Mesenteric fat pad (tissue), 1 donor: ENCODE measurements at places on chromosomes 11 and 22.

DNA sequence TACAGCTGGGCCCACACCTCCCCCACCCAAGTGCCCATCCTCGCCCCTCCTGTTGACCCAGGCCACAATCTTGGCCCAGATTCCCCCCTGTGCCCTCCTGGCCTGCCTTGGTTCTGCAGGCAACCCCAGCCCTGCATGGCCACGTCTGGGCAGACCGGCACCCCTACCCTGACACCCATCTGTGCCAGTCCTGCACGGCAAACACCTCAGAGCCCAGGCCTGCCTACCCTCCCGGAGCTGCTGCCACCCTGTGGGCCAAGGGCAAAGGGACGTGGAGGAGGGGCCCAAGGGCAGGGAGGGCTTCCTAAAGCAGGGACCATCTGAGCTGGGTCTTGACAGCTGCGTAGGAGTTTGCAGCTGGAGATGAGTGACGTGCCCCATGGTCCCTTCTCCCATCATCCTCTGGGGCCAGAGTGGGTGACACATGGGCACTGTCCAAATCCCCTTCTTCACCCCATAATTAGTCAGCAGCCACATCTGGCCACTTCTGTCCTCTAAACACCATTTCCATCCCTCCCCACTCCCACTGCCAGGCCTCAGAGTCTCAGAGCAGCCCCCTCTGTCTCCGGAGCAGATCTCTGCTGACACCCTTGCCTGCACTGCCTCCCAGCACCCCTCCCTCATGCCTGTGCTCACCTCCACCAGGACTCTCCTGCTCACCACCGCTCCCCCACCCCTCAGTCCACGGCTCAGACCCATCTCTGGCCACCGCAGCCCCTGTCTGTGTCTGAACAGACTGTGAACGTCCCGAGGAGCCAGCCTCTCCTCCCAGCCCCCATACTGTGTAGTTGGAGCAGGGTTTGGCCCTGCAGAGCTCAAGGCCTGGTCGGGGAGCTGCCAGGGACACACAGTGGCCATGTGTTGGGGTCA lies 35.6 kb upstream of the PPARA start:
- no peak for DNase-seq

GRCh38 chr22:37674951-37675929 lies at the start of gene LGALS1:
TSS of gene LGALS1 (plus strand) at chr22:37675636. CDS start at chr22:37675703, 67 bp downstream.
- DNase-seq: peak; percentile 96

GRCh38 chr11:128680906-128681305 lies 13.0 kb upstream of the FLI1 start:
- DNase-seq: no peak

DNA sequence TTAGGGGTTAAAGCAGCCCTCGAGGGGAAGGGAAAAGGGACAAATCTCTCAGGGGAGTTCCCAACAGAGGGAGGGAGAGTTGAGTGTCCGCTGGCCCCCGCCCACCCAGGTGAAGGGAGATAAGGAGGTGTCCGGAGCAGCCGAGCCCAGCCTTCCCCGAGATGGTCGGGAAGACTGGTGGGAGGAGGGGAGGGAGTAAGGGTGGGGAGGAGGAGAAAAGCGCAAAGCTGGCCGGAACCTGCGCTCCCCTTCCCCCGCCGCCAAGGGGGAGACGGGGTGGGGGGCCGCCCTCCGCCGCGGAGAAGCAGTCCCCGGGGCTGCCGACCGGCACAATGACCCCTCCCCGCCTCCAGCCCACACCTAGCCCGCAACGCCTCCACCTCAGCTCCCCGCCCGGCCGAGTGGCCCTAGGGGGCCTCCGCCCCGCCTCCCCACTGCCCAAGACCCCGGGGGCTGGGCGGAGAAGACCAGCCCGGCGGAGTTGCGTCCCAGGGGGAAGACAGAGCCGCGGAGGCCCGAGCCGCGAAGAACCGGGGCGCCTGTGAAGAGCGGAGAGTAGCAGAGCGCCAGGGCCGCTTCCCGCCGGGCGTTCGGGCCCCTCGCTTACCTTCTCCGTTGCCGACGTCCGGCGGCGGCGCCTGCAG lies 479 bp downstream of the RSF1 start:
- DNase-seq: no peak

- no peak for DNase-seq
These were observed 9.5 kb downstream of the HOATZ start for GRCh38 chr11:111524056-111524455.

- no peak for DNase-seq
These were observed 9.7 kb upstream of the SOX10 start for GRCh38 chr22:37994049-37994448.

DNA sequence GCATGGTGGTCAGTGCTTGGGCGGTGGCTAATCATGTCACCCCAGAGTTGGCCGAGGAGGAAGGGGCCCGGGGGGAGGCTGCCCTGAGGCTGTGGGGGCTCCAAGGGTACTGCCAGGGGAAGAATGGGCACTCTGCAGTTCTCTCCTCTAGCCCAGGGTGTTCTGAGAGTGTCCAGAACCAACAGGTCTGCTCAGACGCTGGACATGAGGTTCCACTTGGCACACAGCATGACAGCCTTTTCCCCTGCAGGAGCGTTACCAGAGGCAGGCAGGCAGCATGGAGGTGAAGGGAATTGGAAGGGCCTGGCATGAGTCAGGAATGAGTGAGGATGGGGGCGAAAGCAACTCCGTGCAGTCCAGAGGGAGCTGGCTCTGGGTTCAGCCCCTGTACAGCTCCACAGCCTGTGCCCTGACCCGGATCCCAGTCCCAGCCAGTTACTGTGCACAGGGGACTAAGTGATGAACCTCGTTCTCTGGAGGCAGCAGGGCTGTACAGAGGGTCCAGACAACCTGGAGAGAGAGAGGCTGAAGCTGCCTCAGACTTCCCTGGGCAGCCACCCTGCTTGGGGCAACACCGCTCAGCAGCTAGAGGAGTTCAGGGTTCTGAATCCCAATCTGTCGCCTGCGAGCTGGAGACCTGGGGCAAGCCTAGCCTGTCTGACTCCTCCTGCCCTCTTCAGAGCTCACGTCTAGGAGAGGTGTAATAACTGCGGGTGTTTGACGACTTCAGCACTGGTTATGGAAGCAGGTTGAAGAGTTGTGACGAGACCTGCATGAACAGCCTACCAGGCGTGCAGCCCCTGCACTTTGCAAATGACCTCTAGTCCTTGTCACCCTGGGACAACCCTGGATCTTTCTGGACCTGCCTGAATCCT lies 14.7 kb upstream of the TUB start:
- peak; percentile 65 for DNase-seq

GRCh38 chr11:2980168-2980840 lies 11.8 kb downstream of the NAP1L4 start:
- DNase-seq: no peak

- DNase-seq: no peak
These were observed 36.4 kb downstream of the PACSIN2 start for GRCh38 chr22:42978453-42979103.

DNA sequence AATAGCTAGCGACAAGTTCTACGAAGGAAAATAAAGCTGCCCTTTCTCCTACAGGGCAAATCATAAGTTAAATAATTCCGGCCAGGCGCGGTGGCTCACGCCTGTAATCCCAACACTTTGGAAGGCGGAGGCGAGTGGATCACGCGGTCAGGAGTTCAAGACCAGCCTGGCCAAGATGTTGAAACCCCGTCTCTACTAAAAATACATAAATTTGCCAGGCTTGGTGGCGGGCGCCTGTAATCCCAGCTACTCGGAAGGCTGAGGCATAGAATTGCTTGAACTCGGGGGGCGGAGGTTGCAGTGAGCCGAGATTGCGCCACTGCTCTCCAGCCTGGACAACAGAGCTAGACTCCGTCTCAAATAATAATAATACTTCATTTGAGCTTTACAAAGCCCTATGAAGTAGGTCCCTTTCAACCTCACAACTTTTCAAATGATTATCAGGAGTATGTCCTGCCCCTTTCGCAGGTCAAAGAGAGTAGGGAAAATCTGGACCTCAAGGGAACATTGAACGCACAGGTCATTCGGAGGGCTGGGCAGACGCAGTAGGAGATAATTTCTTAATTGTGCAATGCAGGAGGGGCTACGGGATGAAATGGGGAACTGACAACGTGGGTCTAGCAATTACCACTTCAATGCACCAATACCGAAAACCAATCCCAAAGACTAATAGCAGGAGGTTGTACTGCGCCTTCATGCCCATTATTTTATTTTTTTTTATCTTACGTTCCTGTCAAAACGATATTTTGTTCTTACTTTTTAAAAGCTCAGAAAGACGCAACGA lies 590 bp downstream of the COMMD9 start:
- no peak for DNase-seq

- DNase-seq: no peak
These were observed 82.3 kb upstream of the PHOX2A start for GRCh38 chr11:72326151-72326848.

GRCh38 chr22:48366056-48366455 lies 1461.6 kb downstream of the BRD1 start:
- DNase-seq: peak; percentile 67

GRCh38 chr11:104531075-104531474 lies 367.1 kb upstream of the PDGFD start:
- DNase-seq: no peak

GRCh38 chr11:129278586-129279319 lies 86.6 kb upstream of the ARHGAP32 start:
- no peak for DNase-seq

GRCh38 chr11:6646918-6647679 lies 8.5 kb downstream of the DCHS1 start:
- DNase-seq: no peak

DNA sequence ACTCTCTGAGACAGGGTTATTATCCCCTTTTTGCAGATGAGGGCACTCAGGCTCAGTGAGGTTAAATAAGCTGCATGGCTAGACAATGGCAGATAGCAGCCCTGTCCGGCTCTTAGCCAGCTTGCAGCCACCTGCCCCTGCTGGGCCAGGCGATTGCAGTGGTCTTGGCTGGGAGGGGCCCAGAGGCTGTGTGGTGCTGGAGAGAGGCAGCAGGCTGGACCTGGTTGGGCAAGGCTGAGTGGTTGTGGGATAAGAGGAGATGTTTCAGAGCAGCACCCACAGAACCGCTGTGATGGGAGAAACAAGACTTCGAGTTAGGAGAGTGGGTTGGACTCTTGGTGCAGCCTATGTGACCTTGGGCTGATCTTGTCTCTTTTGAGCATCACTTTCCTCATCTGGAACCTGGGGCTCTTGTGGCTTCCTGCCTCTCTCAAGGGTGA lies 25.5 kb downstream of the PTPRJ start:
- DNase-seq: no peak

GRCh38 chr11:72583177-72583553 lies 91.1 kb downstream of the PDE2A start:
- DNase-seq: no peak

GRCh38 chr11:94757037-94757735 lies 11.0 kb upstream of the AMOTL1 start:
- no peak for DNase-seq

DNA sequence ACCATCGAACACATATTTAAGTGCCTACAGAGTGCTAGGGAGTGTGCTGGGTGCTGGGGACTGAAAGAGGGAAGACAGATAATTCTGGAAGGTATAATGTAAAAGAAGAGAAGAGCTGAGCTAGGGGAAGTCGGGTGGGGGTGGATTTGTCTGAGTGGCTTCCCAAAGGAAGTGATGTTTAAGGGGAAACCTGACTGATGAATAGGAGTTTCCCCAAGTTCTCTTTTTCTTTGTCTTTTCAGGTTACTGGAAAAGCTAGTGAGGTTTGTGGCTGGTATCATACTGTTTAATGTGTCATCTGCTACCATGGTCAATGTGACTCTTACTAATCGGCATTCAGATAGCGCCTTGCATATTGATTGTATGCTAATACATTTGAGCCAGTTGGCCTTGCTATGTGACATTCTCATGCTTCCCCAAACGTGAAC lies 151.6 kb upstream of the MTMR2 start:
- DNase-seq: no peak
